Stimulated activated CD8-positive, alpha-beta memory T cell treated with anti-CD3 and anti-CD28 coated beads, Interleukin-2, amount 100 ng/mL, for 1 hour (primary cell): ENCODE measurements at places on chromosomes 13 and 19.

DNA sequence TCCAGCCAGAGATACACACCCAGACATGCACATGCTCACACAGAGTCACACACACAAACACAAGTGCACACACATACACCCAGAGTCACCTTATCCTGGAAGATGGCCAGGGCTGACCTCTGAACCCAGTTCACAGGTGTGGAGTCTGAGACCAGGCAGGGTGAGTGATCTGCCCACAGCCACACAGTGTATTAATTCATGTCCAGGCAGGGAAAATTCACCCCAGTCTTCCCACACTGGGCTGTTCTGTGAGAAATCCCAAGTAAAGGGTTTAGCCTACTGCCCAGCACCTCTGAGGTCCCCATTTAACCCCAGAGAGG is 2.0 kb downstream of the POU2F2 start:
- DNase-seq, result no peak

GRCh38 chr13:23792680-23793079 is 96.5 kb downstream of the MIPEP start:
- DNase-seq, result no peak

- DNase-seq, result no peak
These were observed 2.3 kb downstream of the SERPINE3 start for GRCh38 chr13:51341791-51342190.

DNA sequence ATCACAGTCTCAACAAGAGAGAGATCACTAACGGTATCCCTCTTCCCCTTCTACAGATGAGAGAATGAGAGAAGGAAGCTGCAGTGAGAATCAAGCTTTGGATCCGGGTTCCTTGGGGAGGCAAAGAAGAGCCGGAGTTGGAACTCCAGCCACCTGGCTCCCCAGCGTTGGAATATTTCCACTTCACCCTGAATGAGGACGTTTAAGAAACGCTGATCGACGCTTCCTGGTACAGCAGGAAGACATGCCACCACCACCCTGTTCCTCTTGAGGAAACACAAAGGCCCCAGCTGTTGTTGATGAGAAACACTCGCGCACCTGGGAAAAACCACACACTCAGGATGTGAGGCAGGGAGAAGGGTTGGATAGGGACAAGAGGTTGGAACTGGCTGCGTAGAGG is 11.3 kb upstream of the CACNG8 start:
- DNase-seq, result no peak

DNA sequence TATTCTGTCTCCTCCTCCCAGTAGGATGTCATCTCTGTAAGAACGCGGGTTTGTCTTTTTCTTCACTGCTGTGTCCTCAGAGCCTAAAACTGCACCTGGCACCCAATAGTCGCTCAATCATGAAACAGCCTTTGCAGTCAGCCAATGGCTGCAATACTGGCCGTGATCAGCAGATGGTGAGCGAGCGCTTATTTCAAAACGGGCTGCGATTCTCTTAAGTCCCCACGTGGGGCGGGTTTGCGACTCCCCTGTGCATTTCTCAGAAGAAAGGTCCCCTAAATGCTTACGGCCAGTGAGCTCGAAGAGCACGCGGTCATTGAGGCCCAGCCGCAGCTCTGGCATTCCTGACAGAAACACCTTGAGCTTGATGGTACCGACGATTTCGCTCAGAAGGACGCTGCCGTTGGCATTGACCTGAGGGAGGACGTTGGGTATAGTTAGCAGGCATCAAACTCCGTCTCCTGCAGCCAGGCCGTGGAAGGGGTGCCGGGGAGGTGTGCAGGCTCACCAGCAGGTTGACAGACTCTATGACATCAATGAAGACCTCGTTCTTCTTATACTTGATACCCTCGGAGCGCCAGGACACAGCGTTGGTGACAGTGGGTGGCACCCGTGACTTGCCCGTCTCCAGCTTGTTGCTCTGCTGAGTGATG is 6.0 kb downstream of the AP1M2 start:
- peak; percentile 81 for DNase-seq
